ENCODE measurements at places on chromosomes 4 and X. TPM values are rescaled to one million over a fixed set of nuclear protein-coding genes. Genes with fewer than 3 reads are reported as not detected.

- DNase-seq, result no peak
These were observed 8.1 kb upstream of the JAKMIP1 start for GRCh38 chr4:6208416-6208815.

DNA sequence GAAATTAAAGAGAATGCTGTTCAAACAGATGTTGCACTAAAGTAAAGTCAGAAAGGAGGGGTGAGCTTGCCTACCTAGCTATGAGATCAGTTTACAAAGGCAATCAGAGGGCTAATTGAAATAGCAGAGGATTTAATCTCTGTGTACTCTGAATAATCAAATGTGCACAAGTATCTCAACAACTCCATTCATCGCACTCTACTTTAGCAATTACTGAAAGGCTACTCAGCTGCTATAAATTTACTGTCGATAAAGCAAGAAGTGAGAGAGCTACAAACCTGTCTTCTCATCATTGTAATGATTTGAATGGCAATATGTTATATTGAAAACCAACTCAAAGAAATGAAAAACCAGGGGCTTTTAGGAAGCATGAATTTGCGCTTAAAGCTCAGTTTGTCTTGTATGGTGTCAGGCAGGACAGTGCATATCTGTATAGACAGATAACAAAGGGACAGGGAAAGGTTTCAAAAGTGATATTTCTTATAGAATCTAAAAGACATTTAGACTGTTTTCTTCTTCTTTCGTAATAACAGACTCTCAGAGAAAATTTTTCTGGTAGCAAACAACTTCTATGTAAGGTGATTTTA is 34.8 kb downstream of the GC start:
- no peak for DNase-seq

DNA sequence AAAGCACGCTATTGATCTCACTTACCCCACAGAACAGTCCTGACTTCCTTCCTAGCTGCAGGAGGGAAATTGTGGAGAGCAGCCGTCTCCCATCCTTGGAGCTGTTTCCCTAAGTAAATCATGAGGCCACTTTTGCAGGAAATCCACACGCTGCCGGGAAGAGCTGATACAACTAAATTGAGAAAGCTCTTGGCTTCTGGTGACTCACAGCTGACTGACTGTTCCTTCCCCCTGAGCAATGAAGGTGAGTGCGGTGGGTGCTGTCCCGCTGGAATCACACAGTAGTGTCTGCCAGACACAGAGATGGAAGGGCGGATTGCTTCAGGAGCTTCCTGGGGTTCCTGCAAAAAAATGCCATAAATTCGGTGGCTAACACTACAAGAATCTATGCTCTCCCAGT is 268.9 kb downstream of the ASMT start:
- no peak for DNase-seq

- no peak for DNase-seq
These were observed 2.2 kb downstream of the SLITRK4 start for GRCh38 chrX:143633461-143634308.

DNA sequence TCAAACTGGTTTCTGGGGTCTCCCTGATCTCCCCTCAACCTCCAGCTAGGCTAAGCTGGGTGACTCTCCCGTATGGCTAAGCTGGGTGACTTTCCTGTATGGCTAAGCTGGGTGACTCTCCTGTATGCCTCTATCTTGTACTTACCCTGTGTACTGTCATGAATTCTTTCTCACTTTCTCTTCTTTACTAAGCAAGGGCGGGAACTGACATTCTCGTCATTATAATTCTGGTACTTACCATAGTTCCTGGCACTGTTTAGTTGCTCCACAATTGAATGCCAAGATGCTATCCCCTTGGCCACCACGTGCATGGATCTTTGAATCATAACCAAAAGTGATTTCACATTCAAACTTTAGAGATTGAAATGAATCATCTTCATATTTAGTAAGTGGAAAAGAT is 8.8 kb downstream of the INTU start:
- DNase-seq, result no peak

DNA sequence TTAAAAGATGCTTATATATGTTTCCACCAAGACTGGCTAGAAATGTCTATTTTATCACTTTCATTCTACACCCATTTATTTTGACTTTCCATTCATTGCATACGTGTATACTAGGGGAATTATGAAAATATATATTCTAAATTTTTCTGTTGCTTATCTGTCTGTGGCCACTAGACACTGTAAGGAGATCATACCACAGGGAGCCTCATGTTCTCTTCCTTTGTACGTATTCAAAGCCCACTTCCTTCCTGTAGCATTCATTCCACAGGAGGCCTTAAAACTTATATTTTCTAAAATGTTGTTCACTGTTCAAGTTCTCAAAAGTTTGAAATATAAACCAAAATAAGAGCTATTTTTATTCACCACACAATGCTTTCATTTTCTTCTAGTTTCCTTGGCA is 1848.9 kb upstream of the TENM3 start:
- DNase-seq, result no peak

GRCh38 chr4:137545461-137545861 is 13.2 kb upstream of the PCDH18 start:
- no peak for DNase-seq

- DNase-seq, result peak; percentile 32
These were observed at the start of gene EPHA5 for GRCh38 chr4:65670331-65671031. Gene EPHA5 (minus strand): TSS chr4:65670489. CDS start chr4:65669742, 747 bp downstream.

DNA sequence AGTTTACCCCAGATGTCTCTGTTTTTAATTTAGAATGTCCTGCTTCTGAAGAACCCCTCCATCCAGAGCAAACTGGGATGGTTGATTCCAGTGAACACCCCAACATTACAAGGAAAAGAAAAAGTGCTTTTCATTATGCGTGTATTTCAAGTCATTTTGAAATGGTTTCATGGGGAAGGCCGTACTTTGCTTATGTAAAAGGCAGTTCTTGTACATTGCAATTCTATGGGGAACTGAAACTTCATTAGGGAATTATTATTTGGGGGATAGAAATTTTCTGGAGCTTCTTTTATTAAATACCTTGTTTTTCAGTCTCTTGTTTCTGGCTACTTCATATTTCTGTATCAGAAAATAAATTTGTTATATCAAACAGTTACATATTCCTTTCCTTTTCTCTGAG is 96.9 kb upstream of the ZNF518B start:
- DNase-seq, result no peak

DNA sequence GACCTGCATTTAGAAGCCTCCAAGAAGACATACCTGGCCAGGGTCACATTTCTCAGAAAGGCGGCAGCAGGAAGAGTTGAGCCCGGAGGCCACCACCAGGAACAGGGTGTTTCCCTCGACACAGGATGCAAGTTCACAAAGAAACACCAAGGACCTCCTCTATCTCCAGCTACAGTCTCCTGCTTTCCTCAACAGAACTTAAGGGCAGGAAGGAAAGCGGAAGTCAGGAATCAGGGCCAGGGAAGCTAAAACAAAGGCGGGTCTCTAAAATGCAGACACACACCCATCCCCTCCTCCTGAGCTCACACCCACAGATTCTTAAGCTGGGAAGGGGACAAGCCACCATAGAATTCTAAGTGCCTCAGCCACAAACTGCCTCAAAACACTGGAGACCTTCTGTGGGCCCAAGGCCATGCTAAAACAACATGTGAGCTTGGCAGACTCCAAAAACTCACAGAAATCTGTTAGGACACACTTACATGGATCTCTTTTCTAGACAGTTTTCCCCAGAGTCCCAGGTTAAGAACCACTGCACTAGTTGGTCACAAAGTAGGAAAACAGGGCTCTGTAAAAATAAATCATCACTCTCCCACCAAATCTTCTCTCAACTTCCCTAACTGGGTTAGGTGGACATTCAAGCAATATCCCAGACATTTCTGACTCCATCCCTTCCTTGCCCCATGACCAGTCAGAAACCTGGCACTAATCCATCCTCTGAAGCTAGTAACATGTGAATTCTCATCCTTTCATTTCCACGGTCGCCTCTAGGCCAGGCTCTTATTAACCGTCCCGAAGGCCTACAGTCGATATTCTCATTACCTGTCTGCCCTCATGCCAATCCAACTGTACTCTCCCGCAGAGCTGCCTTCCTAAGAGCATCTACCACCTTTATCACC is 163.2 kb downstream of the APBB2 start:
- no peak for DNase-seq

- DNase-seq, result no peak
These were observed 173.9 kb upstream of the KLF3 start for GRCh38 chr4:38489924-38490639.

- DNase-seq, result no peak
These were observed 131.6 kb upstream of the MED14 start for GRCh38 chrX:40866893-40867292.

GRCh38 chr4:144985531-144985930 is 112.5 kb downstream of the ANAPC10 start:
- DNase-seq, result no peak

DNA sequence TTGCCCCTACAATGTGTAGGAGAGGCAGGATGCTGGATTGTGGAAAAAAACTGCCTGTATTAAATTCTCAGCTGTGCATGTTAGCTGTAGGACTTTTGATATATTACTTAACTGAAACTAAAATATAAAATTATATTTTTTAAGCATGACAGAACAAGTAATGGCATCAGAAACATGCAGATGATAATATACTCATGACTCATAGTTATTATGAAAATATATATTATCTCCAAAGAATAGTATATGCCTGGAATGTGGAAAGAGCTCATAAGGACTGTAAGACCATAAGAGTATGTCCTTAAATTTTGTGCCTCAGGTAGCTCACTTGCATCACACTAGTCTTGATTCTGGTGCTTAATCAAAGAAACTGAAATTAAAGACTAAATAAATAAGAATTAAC is 1100.6 kb downstream of the TECRL start:
- no peak for DNase-seq

GRCh38 chrX:82458207-82458754 is 1049.8 kb upstream of the POU3F4 start:
- no peak for DNase-seq

GRCh38 chr4:112176596-112176995 is 31.3 kb downstream of the FAM241A start:
- DNase-seq, result no peak

- DNase-seq, result no peak
These were observed 55.3 kb upstream of the ZFP42 start for GRCh38 chr4:187940299-187940698.

GRCh38 chrX:9935436-9935835 is 31.7 kb upstream of the CLDN34 start:
- DNase-seq, result no peak

DNA sequence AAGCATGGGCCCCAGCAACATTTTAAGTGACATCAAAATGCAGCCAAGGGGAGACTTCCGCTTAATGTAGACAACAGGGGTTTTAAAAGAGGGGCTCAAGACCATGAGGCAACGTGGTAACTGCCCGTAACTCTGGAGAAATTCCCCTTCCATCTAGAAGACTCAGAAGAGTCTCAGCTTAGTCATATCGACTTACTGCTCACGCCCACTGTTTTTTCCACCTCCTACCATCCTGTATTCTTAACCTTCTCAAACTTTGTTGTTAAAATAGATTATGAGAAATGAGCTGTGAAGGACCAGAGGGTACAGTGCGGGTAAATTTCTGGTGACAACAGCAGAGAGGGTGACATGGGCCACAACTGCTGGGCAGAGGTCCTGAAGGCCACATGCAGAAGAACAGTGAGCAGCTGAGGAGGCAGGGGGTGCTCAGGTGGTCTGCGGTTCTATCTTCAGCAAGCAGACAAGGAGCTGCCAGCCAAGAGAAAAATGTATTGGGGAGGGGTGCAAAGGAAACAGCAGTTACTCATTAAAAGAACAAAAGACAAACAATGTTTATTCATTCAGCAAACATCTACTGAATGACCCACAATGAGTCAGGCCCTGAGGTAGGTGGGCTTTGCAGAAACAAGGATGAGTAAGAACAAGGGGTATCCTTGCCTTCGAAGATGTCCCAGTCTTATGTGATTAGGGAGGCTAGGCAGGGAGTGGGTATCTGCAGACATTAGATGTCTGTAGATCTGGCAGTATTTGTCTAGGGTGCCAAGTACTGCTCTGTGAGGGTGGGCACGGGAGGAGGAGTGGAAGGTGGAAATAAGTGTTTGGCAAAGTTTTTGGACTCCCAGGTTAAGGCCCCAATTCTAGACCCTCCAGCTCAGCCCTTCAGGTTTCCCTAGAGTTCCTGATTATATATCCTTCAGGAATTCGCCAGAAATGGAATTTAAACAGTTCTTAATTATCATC is 175.3 kb downstream of the TSPAN5 start:
- DNase-seq, result no peak

DNA sequence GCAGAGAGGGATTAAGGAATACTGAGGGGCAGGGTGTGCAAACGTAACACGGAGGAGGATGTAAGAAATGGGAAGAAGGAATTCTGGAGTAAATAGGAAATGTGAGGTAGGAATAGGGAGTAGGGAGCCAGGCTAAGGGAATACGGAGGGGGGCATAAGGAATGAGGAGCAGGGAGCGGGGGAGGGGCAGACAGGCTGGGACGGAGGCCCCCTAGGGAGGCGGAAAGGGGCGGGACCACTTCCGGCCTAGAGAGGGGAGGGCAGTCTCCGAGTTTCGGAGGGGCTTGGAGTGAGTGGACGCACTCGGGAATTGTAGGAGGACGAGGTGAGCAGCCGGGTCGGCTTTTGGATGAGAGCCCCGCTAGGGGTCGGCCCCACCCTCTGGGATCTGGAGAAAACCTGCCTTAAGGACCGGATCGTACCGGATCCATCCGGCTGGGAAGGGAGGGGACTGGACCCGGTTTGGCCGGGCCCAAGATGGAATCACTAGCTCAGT is 612 bp downstream of the MAGED2 start:
- peak; percentile 71 for DNase-seq

DNA sequence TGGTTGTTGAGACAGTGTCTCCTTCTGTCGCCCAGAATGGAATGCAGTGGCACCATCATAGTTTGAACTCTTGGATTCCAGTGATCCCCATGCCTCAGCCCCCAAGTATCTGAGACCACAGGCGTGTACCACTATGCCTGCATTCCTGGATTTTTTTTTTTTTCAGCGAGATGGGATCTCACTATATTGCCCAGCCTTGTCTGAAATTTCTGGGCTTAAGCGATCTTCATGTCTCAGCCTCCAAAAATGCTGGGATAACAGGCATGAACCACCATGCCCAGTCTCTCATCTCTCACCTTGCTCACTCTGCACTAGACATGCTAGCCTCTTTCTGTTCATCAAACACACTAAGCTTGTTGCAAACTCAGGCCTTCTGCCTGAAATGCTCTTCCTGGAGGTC is 104.1 kb downstream of the UBE2K start:
- no peak for DNase-seq

The KLB gene
- 3.3 TPM for total RNA-seq

The CENPVL1 gene
- not detected for total RNA-seq

The HSD17B13 gene
- 0.72 TPM for total RNA-seq

The GPC4 gene
- 7.8 TPM for total RNA-seq

The FMR1NB gene
- total RNA-seq, result not detected

The ATP2B3 gene
- 0.03 TPM for total RNA-seq

The TCEAL8 gene
- 19.7 TPM for total RNA-seq

The VCX gene
- not detected for total RNA-seq

The BEX1 gene
- total RNA-seq, result 21.8 TPM
